T-cell (primary cell): ENCODE measurements at places on chromosomes 1 and 21.

GRCh38 chr1:233625087-233625486 lies 11.2 kb downstream of the KCNK1 start:
- no peaks in the 10 kb centered on the region for H3K36me3 ChIP-seq
- no peaks in the 10 kb centered on the region for H3K4me1 ChIP-seq
- H3K27ac ChIP-seq, result no peak overlapping the region
- H3K4me3 ChIP-seq, result no peak overlapping the region
- DNase-seq, result no peak
- H3K27me3 ChIP-seq, result no peaks in the 10 kb centered on the region

- H3K27ac ChIP-seq, result no peak overlapping the region
- no peak overlapping the region for H3K4me3 ChIP-seq
- peaks cover 5% of the 10 kb centered on the region for H3K4me1 ChIP-seq
- no peaks in the 10 kb centered on the region for H3K27me3 ChIP-seq
Observed at GRCh38 chr1:86119214-86119764, 37.3 kb downstream of the COL24A1 start.

GRCh38 chr1:87778896-87779295 lies 450.2 kb downstream of the LMO4 start:
- DNase-seq, result no peak
- no peak overlapping the region for H3K27ac ChIP-seq
- no peak overlapping the region for H3K4me3 ChIP-seq
- no peaks in the 10 kb centered on the region for H3K27me3 ChIP-seq

DNA sequence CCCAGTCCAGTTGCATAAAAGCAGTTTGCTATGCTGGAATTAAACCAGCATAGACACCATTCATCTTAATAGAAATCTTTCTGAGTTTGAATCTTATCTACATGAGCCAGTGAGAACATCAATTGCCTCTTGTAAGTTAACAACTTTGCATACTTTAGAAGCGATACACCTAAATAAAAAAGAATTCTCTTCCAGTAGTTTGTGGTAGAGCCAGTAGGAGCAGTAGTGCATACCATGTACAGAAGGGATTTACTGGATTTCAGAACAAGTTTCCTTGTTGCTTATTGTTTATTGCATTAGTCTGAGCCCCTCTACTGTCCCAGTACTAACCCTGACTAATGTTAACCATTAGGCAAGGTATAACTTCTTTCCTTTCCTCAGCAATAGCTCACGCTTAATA lies 313.1 kb downstream of the TGFB2 start:
- H3K36me3 ChIP-seq, result no peaks in the 10 kb centered on the region
- H3K4me3 ChIP-seq, result no peak overlapping the region
- no peak overlapping the region for H3K27ac ChIP-seq
- H3K4me1 ChIP-seq, result no peaks in the 10 kb centered on the region
- no peaks in the 10 kb centered on the region for H3K27me3 ChIP-seq
- DNase-seq, result no peak

DNA sequence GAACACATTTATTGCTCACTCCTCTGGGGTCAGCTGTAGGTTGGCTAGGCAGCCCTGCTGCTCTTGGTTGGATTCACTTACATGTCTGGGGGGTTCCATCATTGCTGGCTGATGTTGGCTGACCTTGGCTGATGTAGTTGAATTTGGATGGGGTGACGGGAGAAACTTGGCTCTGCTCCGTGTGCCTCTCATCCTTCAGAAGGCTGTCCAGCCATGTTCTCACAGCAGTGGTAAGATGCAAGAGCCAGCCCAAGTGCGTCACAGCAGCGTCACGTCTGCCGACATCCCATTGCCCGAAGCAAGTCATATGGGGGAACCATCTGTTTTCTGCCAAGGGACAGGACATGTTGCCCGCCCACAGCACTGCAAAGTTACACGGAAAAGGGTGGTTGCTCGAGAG lies 613.5 kb downstream of the MATN1 start:
- H3K4me3 ChIP-seq, result no peak overlapping the region
- H3K36me3 ChIP-seq, result no peaks in the 10 kb centered on the region
- no peak for DNase-seq
- no peaks in the 10 kb centered on the region for H3K4me1 ChIP-seq
- H3K27ac ChIP-seq, result no peak overlapping the region

GRCh38 chr1:10171105-10171767 lies 39.1 kb upstream of the KIF1B start:
- DNase-seq, result no peak
- H3K36me3 ChIP-seq, result peaks cover 58% of the 10 kb centered on the region
- H3K4me3 ChIP-seq, result no peak overlapping the region
- no peaks in the 10 kb centered on the region for H3K4me1 ChIP-seq
- H3K27ac ChIP-seq, result no peak overlapping the region

DNA sequence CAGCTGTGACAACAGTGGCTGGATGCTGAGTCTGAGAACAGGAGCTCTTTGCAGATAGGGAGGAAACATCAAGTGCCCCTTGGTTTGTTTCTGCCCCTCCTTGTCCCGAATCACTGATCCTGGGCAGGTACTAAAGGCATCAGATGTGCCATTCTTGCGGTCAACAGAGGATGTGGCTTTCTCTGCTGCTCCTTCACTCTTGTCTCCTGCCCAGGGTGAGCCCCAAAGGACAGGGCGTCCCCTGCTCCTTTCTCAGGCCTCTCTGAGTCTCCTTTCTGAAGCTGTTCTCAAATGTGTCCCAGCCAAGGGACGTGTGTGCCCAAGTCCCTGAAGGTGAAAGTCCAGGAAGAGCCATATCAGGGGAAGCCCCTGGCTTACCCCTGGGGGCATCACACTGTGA lies 31.7 kb downstream of the SLC37A1 start:
- no peaks in the 10 kb centered on the region for H3K4me1 ChIP-seq
- peaks cover 55% of the 10 kb centered on the region for H3K36me3 ChIP-seq
- DNase-seq, result no peak
